Stimulated activated CD4-positive, alpha-beta T cell treated with anti-CD3 and anti-CD28 coated beads, TNF-alpha, amount 100 ng/mL, for 24 hours (primary cell): ENCODE measurements at places on chromosomes 16 and 17.

DNA sequence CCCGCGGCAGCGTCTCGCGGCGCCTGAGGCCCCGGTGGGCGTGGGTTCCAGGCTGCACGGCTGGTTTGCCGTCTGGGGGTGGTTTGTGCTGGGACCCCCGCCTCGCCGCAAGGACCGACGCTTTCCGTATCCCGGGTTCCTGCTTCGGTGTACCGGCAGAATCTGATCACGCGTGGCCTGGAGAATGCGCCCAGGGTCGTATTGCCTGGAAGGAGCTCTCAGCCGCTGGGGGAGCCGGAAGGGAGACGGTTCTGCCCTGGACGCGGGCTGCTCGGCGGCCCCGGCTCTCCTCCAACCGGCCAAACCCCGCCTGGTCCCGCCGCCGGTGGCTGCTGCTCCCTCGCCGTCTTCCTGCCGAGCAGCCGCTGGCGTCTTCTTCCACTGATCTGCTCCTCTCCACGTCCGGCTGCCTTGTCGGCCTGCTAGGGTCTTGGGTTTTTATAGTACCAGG is 39.8 kb downstream of the ZNF778 start:
- no peak for DNase-seq

DNA sequence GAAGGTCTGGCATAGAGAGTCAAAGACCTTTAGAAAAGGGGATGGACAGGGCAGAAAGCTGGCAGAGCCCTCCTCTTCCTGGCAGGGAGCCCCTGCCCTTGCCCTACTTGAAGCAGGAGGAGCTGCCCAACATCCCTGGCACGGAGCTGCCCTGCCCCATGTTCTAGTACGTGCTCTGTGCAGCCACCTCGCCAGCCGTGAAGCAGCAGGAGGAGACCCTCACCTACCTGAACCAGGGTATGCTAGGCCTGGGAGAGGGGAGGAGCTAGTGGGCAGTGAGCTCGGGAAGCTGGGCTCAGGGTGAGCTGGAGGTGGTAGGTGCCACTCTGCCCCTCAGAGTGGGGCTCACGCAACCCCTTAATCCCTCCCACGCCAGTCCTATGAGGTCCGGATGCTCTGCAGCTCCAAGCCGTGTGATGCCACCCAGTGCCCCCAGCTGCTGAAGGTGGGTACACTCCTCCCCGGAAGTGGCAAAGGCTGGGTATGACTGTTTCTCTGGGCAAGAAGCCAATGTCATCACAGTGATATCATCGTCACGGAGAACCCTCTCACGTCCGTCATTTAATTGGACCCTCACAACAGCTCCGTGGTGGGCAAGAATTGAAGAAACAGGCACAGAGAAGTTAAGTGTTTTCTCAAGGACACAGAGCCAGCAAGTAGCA is 12.7 kb upstream of the STAC2 start:
- peak; percentile 43 for DNase-seq

DNA sequence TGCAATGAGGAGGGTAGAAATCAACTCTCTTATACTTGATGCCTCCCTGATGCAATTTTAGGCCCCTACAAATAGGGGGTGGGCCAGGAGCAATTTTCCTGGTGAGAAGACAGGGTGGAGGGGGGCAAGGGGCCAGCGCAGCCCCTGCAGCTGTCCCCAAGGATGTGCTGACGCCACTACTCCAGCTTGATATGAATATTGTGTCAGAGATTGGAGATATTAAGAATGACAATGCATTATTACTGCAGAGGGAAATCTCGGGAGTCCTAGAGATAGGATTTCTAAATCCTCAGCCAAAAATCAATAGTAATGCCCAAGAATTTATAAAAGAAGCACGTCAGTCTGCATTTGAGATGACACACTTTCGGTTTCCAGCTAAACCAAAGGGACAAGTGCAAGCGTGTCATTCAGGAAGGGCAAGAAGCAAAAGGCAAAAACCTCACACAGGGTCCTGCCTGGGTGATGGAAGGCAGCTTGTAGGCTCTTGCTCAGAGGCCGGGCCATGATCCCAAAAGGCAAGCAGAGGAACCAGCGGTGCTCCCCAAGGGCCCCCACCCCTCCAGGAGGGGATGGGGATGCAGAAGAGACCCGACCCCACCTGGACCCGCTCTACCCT is 178.8 kb downstream of the C16orf78 start:
- DNase-seq: no peak

DNA sequence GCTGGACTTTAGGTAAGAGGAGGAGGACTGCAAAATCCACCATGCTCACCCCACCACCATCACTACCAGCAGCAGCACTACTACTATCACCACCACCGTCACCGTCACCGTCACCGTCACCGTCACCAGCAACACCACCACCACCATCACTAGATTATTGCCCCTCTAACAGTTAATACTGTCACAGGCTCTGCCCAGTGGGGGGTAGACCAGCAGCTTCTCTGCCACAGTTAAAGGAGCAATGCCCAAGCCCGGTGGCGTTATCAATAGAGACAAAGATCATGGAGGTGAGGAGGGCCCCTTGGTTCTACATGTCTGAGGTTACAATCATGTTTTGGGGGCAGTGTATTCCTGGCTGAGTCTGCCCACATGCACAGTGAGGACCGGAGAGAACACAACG is 184.4 kb upstream of the DYNLRB2 start:
- DNase-seq: no peak
